ENCODE measurements at places on chromosomes 4 and X.

DNA sequence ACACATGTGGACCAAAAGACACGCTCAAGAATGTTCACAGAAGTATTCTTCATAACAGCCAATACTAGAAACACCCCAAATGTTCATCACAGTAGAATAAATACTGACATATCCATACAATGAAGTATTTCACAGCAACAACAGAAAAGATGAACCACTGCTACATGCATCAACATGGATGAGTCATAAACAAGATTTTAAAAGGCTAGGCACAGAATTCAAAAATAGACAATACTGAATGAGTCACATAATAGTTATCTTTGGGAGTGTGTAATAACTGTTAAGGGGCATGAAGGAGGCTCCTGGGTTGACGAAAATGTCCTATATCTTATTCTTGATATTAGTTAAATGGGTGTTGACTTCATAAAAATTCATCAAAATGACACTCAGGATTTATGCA, 43.5 kb downstream of the CLOCK start:
- DNase-seq = peak; percentile 84

DNA sequence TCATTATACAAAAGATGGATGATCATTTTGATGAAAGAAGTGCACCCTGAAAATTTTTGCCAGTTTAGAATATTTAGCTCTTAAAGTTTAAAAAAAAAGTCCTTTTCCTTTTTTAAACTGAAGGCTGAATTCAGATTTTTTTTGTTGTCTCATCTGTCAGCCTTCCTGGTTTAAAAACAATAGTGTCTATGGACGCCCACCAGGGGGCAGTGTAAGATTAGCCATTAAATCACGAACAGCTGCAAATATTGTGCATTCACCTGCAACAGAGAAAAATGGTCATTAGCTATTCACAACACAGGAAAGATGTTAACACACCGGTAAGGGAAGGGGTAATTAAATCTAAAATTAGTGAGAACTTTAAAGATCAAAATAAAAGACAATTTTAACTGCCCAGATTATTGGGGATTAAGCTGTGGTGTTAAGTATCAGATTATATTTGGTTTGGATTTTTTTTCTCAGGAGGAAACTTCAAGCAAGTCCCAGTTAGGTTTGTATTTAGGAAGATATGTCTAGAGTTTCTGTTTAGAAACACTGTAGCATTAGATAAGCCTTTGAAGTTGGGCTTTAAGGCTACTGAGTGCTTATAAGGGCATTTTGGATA, 4.4 kb upstream of the CXorf38 start:
- peak; percentile 70 for DNase-seq

DNA sequence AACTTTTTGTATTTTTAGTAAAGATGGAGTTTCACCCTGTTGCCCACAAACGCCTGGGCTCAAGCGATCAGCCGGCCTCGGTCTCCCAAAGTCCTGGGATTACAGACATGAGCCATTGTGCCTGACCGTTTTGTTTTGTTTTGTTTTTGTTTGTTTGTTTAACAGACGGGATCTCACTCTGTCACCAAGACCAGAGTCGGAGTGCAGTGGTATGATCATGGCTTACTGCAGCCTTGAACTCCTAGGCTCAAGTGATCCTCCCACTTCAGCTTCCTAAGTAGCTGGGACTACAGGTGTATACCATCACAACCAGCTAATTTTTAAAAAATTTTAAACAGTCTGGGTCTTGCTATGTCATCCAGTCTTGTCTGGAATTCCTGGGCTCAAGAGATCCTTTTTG, 53.5 kb downstream of the FNIP2 start:
- no peak for DNase-seq

- no peak for DNase-seq
Observed at GRCh38 chr4:18664171-18664570, 642.6 kb upstream of the LCORL start.
